ENCODE measurements at places on chromosomes 11 and 22. TPM values are rescaled to one million over a fixed set of nuclear protein-coding genes. Genes with fewer than 3 reads are reported as not detected.

- no peak overlapping the region for H3K27ac ChIP-seq
- no peaks in the 10 kb centered on the region for H3K27me3 ChIP-seq
- H3K36me3 ChIP-seq = no peaks in the 10 kb centered on the region
- H3K4me3 ChIP-seq = no peak overlapping the region
Measured at GRCh38 chr11:17293311-17293710, 16.8 kb downstream of the NUCB2 start.

- peaks cover 9% of the 10 kb centered on the region for H3K27me3 ChIP-seq
- H3K4me3 ChIP-seq = no peak overlapping the region
- DNase-seq = no peak
- H3K4me1 ChIP-seq = no peaks in the 10 kb centered on the region
- no peak overlapping the region for H3K27ac ChIP-seq
Measured at GRCh38 chr22:49090061-49090852, 737.4 kb downstream of the BRD1 start.

DNA sequence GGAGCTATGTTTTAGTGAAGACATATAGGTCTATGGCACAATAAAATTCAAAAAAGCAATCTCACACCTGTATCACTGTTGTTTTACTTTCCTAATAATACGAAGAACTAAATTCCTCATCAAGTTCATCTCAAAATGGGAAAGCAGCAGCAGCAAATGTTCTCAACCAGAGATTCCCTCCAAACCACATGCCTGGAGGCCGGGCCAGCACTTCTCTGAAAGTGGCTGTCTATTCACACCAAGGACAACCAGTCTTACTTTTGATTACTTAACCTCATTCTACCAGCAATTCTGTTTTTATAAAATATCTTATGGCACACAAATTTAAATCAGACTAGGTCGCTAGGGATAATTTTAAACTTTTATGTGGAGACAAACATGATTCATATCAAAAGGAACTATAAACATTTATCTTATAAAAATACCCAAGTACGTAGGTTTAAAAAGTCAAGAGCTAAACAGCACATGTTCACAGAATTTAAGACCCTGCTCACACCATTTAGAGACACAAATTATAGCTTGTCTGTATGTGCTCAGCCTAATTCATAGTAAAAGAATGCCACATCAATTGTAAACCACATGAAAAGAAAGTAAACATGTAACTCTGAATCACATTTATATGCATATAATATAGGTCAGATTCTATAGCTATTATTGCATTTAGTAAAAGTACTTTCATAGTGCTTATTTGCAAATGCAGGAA, 46.1 kb downstream of the RRAS2 start:
- peaks cover 36% of the 10 kb centered on the region for H3K4me1 ChIP-seq
- H3K27ac ChIP-seq = no peak overlapping the region
- no peak for DNase-seq
- H3K27me3 ChIP-seq = no peaks in the 10 kb centered on the region

- H3K27me3 ChIP-seq = peaks cover 2% of the 10 kb centered on the region
- peak; percentile 45 for DNase-seq
- H3K4me1 ChIP-seq = no peaks in the 10 kb centered on the region
- no peak overlapping the region for H3K4me3 ChIP-seq
- no peak overlapping the region for H3K27ac ChIP-seq
Measured at GRCh38 chr11:118290923-118291322, 13.6 kb upstream of the CD3E start.

DNA sequence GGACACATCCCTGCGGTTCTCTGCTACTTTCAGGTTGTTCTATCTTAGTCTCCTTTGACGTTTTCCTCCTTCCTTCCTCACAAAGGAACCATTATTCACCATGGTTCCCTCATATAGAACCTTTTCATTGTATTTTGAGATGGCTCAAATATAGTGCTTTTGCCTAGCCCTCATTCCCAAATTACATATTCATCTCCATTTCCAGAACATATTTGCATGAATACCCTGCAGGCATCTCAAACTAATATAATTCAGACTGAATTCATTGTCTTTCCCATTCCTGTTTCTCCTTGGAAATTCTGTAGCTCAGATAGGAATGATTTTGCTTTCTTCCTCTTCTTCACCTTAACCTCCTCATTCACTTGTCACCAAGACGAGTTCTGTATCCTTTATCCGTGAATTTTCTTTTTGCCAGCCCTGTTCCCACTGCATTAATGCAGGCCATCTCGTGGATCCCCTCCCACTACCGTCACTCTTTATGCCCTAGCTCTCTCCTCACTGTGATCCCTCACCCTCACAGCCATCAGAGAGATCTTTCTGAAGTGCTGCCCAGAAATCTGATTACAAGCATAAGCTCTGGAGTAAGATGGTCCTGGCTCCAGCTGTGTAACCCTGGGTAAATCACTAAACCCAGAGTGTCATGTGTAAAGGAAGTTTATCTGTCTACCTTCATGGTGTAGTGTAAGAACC, 23.3 kb downstream of the PIWIL4 start:
- H3K27ac ChIP-seq = no peak overlapping the region
- no peaks in the 10 kb centered on the region for H3K36me3 ChIP-seq
- no peak overlapping the region for H3K4me3 ChIP-seq
- peaks cover 28% of the 10 kb centered on the region for H3K4me1 ChIP-seq
- peaks cover 2% of the 10 kb centered on the region for H3K27me3 ChIP-seq

GRCh38 chr11:94066901-94067429, 45.8 kb downstream of the HEPHL1 start:
- no peak overlapping the region for H3K4me3 ChIP-seq
- no peaks in the 10 kb centered on the region for H3K4me1 ChIP-seq
- no peaks in the 10 kb centered on the region for H3K27me3 ChIP-seq
- H3K27ac ChIP-seq = no peak overlapping the region

DNA sequence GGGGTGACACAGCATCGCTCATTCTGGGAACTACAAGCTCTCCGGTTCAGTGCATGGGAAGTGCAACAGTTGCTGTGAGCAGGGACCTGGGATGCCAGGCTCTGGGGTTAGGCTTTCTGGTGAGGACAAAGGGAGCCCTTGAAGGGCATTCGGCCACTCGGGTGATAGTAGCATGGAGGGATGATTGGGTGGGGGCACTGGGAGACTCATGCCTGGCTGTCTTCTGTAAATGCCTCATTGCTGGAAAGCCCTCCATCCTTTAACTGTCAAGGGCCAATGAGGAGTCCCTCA, 9.9 kb downstream of the OAF start:
- no peak for DNase-seq
- H3K27ac ChIP-seq = no peak overlapping the region

DNA sequence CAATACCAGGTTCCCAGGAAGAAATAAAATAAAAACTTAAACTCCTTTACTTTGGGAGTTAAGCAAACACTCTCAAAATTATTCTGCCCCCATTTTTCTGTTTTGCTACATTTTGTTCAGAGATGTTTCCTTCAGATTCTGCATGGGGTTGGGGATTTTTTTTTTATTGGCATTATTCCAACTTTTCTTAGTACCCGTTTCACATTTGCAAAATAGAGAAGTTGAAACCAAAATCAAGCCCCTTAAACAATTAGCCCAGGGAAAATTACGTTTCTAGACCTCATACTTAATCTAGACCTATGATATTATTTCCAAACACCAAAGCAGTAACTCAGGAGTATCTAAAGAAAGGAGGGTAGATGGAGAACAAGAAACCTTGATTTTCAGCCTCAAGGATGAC, 20.6 kb upstream of the MS4A7 start:
- no peaks in the 10 kb centered on the region for H3K27me3 ChIP-seq
- no peak overlapping the region for H3K4me3 ChIP-seq
- H3K4me1 ChIP-seq = no peaks in the 10 kb centered on the region
- H3K27ac ChIP-seq = no peak overlapping the region
- H3K36me3 ChIP-seq = peaks cover 4% of the 10 kb centered on the region

DNA sequence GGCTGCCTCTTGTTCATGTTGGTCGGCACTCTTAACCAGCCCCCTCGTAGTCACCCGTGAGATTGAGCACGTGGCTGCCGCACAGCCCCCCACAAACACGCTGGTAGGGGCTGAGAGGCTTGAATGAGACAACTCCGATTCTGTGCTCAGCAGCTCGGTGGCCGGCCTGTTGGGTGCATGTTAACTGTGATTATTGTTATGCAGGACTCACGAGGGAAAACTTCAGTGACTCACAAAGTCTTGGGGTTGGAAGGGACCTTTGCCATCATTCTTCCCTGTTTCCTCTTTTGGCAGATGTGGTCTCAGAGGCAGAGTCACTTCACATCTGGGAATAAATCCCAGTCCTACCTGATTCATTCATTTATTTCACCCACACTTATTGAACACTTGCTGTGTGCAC, 75.2 kb downstream of the ADAMTS15 start:
- no peak for DNase-seq
- H3K4me3 ChIP-seq = no peak overlapping the region
- H3K27ac ChIP-seq = no peak overlapping the region

- DNase-seq = no peak
- H3K36me3 ChIP-seq = no peaks in the 10 kb centered on the region
- H3K4me3 ChIP-seq = no peak overlapping the region
- no peak overlapping the region for H3K27ac ChIP-seq
- H3K4me1 ChIP-seq = no peaks in the 10 kb centered on the region
Measured at GRCh38 chr22:22111267-22111751, 128.7 kb upstream of the TOP3B start.

DNA sequence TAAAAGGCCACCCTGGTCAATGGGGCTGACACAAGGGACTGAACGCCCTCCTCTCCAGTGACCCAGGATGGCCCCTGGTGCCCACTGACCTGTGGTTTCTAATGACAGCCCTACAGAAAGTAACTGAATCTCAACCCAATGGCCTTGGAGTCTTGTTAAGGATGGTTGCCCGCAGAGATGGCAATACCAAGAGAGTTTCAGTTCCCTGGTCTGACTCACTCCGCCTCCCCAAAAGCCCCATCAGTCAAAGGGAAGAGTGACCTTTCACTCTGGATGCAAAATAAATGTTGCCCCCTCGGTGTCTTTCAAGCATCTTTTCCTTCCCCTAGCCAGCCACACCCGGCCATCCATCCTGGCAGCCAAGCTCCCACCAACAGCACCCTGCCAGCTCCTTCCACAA, 57.7 kb upstream of the ISX start:
- H3K36me3 ChIP-seq = peaks cover 5% of the 10 kb centered on the region
- H3K4me3 ChIP-seq = no peak overlapping the region
- no peak overlapping the region for H3K27ac ChIP-seq

- no peaks in the 10 kb centered on the region for H3K36me3 ChIP-seq
- DNase-seq = no peak
- no peak overlapping the region for H3K27ac ChIP-seq
- no peaks in the 10 kb centered on the region for H3K27me3 ChIP-seq
- no peaks in the 10 kb centered on the region for H3K4me1 ChIP-seq
Measured at GRCh38 chr11:99531468-99531867, 510.7 kb downstream of the CNTN5 start.

- H3K27me3 ChIP-seq = peaks cover 28% of the 10 kb centered on the region
- no peak overlapping the region for H3K27ac ChIP-seq
- H3K4me3 ChIP-seq = no peak overlapping the region
Measured at GRCh38 chr11:19714387-19715363, 2.0 kb downstream of the NAV2 start.

Gene ART1
- not detected for total RNA-seq

Gene C11orf16
- total RNA-seq = not detected

Gene RAG1
- 3.9 TPM for total RNA-seq

Gene C11orf42
- total RNA-seq = not detected
